RKO (cell line): ENCODE measurements at places on chromosomes 7 and 10.

DNA sequence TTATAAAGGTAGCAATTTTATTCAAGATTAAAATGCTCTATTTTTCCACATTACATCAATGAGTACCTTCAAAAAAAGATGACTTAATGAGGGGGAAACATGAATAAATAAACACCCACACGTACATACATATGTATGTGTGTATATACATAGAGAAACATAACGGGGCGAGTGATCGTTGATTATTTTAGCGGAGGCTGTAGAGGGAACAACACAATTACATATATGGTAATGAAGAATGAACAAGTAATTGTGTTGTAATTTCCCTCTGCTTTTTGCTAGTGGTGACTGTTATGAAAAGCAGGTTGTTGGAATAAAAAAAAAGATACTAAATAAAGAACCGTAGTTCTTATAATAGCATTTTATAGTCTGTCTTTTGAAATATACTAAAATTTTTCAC lies 63.2 kb downstream of the CACNB2 start:
- no peak for DNase-seq

DNA sequence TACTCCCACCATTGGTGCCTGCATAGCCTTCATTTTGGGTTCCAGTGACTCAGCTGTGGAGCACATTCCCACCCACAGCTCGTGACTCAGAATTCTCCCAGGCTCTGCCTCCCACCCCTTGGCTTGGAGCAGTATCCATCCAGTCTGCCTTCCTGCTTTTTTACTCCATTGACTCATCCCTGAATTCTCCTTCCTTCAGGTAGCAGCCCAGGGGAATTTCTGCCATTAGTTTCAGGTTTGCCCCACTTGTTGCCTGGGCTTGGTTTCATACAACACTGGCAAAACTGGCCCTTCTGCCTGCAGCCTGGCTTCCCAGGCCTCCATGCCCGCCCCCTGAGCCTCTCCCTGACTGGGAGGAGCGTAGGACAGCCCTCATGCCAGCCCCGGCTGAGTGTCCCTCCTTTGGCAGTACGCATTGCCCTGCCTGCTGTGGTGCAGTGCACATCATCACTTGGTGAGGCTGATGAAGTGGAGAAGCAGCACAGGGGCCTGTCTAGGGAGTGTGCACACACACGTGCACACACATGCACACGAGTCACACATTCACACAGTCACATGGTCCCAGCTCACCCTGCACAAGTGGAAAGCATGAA lies 55.0 kb downstream of the SNX10 start:
- DNase-seq, result peak; percentile 53

DNA sequence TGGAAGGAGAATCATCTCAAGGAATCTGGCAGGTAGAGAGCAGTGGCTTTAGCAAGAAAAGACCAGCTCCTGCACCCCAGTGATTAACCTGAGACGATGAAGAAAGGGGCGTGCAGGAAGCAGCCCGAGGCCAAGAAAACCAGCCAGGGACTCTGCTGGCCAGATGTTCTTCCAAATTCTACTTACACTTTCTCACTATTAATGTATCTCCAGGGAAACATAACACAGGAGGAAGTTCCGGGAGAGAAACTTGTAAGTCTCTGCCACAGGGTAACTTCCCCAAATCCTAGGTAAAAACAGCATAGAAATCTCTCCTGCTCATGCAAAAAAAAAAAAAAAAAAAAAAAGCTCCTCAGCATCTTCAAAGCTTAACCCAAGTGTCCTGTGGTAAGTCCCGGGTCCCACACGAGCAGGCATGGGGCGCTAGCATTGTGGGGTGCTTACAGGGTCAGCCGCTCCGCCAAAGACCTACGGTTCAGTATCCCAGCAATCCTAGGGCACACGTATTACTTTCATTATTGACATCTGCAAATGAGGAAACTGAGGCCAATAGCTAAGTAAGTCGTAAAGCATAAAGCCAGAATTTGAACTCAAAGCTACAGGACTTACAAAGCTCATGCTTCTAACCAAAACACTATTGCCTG lies 97.2 kb upstream of the GNA12 start:
- no peak for DNase-seq

GRCh38 chr10:110789604-110790433 lies 81.9 kb upstream of the PDCD4 start:
- no peak for DNase-seq

GRCh38 chr7:94594882-94595281 lies 61.1 kb downstream of the SGCE start:
- DNase-seq, result no peak

DNA sequence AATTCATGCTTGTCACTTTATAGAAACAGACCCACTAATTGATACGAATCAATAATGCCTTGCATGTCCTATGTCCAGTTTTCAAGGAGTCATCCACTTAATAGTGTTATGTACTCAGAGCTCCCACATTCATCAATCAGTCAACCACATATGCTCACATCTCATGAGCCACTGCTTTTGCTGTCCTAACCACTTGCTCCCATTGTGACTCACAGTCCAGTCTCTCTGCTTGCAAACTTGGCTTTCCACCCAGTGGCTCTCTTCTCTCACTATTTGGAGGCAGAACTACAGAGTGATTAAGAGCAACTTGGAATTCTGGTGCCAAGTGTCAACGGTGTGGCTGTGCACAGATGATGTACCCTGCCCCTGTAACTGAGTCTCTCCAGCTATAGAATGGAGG lies 166.0 kb downstream of the SNX13 start:
- DNase-seq, result peak; percentile 83

DNA sequence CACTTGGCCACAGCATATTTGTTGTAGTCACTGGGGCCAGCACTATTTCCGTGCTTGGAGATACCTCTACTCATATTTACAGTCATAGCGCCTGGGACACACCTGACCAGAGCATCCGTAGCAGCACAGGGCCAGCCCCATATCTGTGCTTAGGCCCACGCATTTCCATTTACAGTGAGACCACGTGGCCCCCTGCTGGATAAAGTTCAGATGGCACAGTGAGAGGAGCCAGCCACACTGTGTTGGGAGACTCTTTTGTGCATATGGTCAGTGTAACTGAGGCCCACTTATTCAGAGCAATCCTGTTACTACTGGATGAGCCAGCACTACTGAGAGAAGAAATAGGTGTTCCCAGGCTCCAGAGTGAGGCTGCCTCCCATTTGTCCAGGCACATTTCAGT lies 455.3 kb downstream of the REEP3 start:
- DNase-seq, result peak; percentile 43

GRCh38 chr10:71584461-71584860 lies 135.1 kb downstream of the C10orf105 start:
- DNase-seq, result no peak

DNA sequence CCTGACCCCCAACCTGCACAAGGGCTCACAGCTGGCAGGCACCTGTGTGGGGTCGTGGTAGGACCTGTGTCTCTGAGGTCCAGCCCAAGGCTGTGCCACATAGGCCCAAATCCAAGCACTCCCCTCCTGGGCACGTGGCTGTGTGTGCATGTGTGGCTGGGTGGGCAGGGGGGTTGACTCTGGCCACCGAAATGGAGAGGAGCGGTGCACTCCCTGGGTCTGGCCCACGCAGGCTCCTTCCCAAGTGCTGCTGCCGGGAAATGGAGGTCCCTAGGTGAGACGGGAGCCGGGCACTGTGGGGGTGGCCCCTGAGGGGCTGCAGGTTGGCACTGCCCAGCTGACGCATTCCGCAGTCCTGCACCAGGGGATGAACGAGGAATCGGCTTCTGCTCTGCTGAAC lies 528.1 kb downstream of the DNAJB6 start:
- DNase-seq, result no peak

DNA sequence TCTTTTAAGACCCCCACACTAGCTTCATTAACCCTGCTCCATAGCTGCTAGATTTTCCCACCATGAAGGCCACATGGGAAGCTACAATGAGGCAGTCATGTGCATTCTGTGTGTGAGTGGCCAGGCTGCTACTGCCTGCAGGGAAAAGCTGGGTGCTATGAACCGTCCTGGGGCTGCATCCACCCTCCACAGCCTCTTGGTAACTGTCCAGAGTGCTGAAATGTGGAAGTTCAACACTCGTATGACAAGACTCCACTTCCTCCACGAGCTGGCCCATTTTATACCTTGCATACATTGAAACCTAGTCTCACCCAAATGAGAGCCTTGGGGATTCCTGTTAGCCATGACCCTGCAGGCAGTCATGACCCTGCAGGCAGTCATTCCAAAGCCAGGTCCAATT lies 59.4 kb downstream of the CUZD1 start:
- peak; percentile 44 for DNase-seq

GRCh38 chr10:51368943-51369342 lies 294.7 kb downstream of the PRKG1 start:
- no peak for DNase-seq

DNA sequence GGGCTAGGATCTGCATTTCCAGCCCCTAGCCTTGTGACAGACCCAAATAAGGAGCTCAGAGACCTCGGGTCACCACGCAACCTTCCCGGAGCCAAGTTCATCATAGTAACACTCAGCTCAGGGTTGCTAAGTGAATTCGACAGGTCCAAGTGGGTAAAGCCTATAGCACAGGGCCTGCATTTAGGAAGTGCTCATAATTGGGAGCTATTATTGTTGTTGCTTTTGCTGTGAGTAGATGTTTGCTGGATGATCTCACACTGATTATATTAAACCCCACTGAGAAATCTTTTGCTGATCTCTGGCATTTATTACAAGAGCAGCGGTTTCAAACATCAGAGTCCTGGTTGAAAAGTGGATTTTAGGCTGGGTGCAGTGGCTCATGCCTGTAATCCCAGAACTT lies 20.3 kb upstream of the SAR1A start:
- DNase-seq, result no peak

DNA sequence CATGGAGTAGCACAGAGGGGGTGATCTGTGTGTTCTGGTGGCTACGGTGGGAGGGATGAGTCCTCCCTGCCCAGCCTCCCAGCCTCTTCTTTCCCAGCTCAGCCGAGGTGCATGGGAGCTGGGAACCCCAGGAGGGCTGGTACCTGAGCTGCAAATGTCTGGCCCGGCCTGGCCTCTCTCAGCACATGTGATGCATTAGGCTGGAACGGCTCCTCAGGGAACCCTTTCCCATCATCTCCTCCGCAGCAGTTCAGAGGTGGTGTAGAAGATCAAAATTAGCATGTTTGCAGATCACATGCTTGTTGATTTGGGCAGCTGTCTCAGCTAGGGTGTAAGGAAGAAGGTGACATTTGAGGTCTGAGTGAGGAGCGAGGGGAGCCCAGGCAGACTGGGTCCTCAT lies 126.6 kb downstream of the EMX2 start:
- no peak for DNase-seq

- DNase-seq, result no peak
Measured at GRCh38 chr10:87880336-87880735, 16.9 kb downstream of the PTEN start.

GRCh38 chr10:1515121-1515779 lies 222.1 kb downstream of the ADARB2 start:
- DNase-seq, result no peak

GRCh38 chr10:51462076-51462779 lies 237.2 kb downstream of the CSTF2T start:
- no peak for DNase-seq

GRCh38 chr7:57256637-57257375 lies 124.6 kb upstream of the ZNF479 start:
- DNase-seq, result no peak

- DNase-seq, result no peak
Measured at GRCh38 chr7:151644554-151644953, 124.9 kb upstream of the RHEB start.

- no peak for DNase-seq
Measured at GRCh38 chr10:62732841-62733653, 71.5 kb upstream of the ADO start.

GRCh38 chr10:88064608-88065382 lies 201.4 kb downstream of the PTEN start:
- DNase-seq, result no peak

GRCh38 chr10:110724937-110725336 lies 80.8 kb downstream of the RBM20 start:
- DNase-seq, result no peak

GRCh38 chr7:115070311-115070710 lies 148.4 kb downstream of the MDFIC start:
- no peak for DNase-seq

DNA sequence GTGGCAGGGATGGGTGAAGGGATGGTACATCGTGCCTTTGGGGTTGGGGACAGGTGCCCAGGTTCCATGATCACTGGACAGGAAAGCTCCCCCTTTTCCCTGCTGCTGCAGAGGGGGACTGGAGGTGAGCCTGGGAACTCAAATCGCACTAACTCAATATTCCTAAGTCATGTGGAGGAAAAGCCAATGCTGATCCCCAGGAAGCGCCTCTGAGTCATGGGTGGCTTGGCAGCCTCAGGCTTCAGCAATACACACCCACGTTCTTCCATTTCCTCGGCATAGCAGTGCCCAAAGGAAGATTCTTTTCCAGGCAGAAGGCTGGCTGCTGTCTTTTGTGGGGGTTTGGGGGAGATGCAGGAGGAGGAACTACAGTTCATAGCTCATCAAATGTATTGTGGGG lies 165.8 kb downstream of the CCDC3 start:
- peak; percentile 86 for DNase-seq

GRCh38 chr7:33714208-33714607 lies 191.1 kb upstream of the BMPER start:
- no peak for DNase-seq

GRCh38 chr10:33833566-33833965 lies 499.1 kb upstream of the NRP1 start:
- DNase-seq, result no peak

GRCh38 chr10:86334488-86335085 lies 32.0 kb downstream of the GRID1 start:
- no peak for DNase-seq

DNA sequence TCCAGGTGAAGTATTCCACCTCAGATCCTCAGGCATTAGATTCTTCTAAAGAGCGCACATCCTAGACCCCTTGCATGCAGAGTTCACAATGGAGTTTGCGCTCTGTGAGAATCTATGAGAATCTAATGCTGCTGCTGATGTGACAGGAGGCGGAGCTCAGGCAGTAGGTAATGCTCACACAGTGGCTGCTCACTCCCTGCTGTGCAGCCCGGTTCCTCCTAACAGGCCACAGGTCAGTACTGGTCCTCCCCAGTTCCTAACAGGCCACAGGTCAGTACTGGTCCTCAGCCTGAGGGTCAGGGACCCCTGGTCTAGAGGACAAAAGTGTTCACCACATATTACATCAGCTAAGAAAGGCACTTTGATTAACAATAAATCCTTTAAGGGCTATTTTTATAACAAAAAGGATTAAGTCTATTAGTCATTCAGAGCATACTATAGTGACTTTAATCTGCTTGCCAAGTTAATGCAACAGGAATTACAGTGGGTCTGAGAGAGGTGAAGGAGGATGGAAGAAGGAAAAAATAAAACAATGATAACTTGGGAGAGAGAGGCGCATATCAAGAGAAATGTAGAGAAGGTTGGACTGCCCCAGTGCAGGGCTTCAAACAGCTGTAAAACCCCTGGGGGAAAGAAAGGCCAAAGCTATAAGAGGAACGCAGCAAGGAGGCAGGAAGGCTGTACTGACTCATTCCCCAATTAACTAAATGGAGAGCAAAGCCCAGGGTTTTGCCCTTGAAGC lies 49.2 kb downstream of the CUL2 start:
- DNase-seq, result no peak
